ENCODE measurements at places on chromosomes 4 and X.

DNA sequence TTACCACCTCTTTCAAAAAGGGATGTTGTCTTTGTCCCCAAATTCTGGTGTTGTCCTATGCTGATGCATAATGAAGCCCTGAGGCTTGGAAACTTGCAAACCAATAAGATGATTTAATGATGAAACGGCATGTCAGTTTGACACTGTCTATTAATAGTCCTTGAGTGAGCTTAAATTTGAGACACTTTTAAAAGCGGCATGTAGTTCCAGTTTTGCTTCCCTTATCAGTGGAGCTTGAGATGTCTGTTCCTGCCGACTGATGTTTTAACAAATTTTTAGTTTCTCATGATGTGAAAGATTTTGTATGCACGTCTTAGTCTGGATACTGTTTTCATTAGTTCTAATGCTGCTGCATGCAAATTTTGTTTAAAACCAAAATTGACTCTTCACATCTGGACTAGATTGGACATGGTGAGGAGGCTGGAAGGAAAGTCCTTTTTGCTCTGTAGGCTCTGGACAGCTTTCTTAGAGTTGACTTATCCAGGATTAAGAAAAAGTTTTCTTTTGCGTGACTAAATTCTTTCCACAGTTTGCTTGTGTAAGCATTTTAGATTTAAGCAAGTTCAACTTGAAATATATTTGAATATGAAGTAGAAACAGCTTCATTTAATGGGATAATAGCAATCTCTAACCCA is 11.7 kb downstream of the C1GALT1C1 start:
- no peak for DNase-seq

DNA sequence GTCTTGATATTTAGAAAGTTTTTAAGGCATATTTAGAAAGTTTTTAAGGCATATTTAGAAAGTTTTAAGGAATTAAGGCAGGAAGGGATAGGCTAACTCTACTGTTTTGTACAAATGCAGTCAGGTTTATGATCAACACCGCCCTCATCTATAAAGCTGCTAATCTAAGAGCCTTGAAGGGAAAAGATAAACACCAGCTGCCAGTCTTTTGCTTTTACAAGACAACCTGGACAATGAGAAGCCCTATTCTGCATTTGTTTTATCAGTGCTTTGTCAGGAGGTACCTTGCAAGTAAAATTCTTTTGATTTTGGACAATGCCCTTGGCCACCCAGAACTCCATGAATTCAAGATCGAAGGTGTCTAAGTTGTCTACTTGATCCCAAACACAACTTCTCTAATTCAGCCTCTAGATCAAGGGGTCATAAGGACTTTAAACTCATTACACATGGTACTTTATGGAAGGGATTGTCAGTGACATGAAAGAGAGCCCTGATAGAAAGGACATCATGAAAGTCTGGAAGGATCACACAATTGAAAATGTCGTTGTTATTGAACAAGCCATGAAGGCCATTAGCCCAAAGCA is 39.8 kb downstream of the IL15 start:
- DNase-seq: no peak

GRCh38 chr4:133152330-133152821 is 3.3 kb downstream of the PCDH10 start:
- no peak for DNase-seq

- DNase-seq: no peak
These were observed 28.5 kb downstream of the SLC25A4 start for GRCh38 chr4:185171373-185172071.

- DNase-seq: no peak
These were observed 61.1 kb upstream of the MTM1 start for GRCh38 chrX:150507251-150507856.

GRCh38 chrX:133676344-133677122 is 261.2 kb upstream of the GPC4 start:
- DNase-seq: no peak

DNA sequence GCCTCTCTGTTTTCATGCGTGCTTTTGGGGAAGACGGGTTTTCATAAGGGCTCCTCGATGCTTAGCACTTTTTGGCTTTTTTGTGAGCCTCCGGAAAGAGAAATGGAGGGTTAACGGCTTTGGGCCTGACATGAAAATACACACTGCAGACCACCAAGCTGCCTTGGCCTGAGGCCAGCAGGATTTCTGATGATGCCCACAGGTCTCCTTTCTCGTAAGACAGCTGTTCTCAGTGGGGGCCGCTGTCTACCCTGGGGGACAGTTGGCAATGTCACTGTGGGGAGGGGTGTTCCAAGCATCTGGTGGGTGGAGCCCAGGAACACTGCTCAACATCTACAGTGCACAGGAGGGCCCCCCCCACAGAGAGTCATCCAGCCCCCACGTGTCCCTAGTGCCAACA is 29.4 kb upstream of the CLDN34 start:
- no peak for DNase-seq

DNA sequence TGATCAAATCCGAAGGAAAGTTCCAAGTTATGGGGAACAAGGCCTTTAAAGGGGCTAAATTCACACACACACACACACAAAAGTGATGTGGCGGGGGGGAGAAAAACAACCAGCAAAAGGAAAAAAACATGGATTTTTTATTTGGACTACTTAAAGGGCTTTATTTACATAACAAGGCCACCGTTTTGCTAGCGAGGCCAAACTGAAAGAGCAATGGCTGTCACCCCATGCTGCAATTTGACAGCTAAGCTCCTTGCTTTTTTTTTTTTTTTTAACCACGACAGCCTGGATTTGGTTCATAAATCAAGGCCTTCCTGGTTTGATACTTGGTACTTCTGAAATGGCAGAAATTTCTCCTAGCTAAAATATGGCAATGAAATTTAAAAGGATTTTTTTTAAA is 99.6 kb upstream of the PTCHD1 start:
- DNase-seq: no peak

- no peak for DNase-seq
These were observed 99.6 kb downstream of the CEP135 start for GRCh38 chr4:56048383-56048701.

DNA sequence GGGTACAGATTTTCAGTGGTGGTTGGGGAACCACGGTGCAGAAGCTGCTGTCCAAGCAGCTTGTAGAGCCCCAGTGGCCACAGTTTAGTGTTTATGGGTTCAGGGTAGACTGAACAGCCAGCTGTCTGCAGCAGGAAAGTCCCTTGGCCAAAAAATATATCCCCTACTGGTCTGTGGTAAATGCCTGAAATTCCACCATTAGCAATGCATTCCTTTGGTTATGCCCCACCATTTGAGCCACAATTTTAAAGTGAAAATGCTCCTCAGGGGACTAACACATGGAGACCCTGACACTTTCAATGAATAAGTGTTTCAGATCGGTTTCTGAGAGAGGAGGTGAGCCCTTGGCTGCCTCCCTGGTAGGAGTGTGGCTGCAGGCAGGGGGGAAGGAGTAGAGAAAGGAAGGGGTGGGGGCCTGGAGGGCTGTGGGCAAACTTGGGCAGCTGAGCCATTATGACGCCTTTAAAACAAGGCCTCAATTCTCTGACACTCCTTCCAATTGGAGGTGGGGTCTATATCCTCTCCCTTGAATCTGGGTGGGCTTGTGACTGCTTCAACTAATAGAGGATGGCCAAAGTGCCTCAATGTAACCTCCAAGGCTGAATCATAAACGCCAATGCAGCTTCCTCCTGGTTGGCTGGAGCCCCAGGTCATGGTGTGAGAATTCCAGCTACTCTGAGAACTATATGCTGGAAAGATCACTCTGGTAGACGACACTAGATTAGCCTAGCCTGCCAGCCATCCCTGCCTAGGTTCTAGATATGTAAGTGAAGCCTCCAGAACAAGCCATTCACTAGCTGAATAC is 75.8 kb upstream of the ATP6AP2 start:
- DNase-seq: no peak

DNA sequence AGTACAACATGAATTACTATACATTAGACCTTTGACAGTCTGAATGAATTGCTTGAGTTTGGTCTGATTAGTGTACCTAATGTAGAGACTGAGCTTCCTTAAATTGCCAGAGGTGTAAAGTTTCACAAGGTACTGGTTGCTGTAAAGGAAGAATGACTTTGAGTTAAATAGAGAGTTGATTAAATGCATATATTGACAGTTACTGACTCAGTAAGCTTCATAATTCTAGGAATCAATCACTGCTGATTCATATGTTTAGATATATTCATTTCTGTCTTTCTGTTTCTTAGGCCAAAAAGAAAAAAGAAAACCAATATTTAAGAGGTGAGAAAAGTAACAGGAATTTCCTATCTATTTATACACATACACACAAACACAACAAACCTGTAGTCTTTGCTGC is 16.2 kb upstream of the ART3 start:
- no peak for DNase-seq

GRCh38 chr4:24570574-24571236 is 13.6 kb downstream of the DHX15 start:
- DNase-seq: no peak

- DNase-seq: no peak
These were observed 3.6 kb downstream of the DRP2 start for GRCh38 chrX:101223226-101223625.

DNA sequence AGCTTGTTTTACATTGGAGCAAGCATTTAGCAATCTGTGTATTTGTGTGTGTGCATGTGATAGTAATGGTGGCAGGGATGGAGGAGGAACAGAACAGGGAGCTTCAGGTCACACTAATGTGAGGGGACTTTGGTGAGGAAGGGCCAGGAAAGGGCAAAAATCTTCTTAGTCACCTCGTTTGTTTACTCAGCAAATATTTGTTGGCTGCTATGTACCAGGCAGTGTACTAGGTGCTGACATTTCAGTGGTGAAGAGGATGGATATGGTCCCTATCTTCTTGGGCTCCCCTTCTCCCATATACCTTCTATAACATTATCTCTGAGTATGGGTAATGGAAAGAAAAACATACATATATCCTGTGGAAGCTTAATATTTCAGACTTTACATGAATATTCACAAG is 48.5 kb upstream of the HDAC8 start:
- no peak for DNase-seq

DNA sequence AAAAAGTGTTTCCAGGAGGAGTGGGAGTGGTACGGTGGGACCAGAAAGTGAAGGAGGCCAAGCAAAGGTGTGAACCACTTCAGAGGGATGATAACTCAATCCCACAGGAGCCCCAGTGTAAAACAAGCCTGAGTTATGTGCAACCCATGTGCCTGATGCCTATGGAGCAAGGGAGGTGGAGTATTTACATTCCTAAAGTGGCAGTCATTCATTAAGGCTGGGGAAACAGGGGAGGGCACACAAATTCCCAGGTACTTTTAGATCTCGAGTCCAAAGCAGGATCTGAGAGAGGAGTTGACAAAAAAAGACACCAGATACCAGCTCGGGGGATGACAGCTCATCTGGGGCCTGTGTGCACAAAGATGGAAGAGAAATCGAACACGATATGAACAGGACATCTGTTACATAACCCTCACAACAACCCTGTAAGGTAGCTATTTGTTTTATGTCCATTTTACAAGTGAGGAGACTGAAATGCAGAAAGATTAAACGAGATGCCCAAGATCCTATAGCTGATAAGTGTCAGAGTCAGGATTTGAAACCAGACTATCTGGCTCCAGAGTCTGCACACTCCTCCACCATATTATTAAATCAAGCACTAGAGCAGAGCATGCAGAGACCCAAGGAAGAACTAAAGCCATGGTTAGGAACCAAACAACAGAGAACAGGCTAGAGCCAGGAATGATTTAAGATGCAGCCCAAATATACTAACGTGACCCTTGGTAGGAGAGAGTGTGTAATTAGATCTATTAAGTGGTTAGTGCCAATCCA is 91.9 kb upstream of the MAPK10 start:
- DNase-seq: no peak

DNA sequence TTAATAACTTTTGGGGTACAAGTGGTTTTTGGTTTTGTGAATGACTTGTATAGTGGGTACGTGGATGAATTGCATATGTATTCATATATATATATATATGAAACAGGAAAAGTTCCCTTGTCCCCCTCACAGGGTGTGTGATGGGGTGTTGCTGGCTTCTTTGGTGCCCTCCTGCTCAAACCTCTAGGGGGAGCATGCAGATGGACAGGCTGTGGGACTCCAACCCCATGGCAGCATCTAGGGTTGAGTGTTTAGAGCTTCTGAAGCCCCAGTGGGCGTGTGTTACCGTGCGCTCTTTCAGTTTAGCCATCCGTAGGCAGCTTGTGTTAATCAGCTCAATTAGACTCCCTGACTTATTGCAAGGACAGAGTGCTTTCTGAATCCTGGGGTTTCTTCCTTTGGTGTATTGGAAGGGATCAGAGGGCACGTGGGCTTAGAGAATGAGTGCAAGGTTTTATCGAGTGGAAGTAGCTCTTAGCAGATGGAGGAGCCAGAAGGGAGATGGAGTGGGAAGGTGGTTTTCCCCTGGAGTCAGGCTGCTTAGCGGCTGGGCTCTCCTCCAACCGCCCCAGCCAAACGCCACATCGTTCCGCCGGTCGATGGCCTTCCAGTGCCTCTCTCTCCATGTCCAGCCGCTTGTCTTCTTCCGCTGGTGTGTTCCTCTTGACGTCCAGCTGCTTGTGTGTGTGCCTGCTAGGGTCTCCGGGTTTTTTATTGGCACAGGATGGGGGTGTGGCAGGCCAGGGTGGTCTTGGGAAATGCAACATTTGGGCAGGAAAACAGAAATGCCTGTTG is 674.4 kb upstream of the LCORL start:
- no peak for DNase-seq

- DNase-seq: no peak
These were observed 8.1 kb downstream of the MBNL3 start for GRCh38 chrX:132480581-132481203.

GRCh38 chr4:107442538-107443111 is 277.4 kb downstream of the PAPSS1 start:
- DNase-seq: no peak

DNA sequence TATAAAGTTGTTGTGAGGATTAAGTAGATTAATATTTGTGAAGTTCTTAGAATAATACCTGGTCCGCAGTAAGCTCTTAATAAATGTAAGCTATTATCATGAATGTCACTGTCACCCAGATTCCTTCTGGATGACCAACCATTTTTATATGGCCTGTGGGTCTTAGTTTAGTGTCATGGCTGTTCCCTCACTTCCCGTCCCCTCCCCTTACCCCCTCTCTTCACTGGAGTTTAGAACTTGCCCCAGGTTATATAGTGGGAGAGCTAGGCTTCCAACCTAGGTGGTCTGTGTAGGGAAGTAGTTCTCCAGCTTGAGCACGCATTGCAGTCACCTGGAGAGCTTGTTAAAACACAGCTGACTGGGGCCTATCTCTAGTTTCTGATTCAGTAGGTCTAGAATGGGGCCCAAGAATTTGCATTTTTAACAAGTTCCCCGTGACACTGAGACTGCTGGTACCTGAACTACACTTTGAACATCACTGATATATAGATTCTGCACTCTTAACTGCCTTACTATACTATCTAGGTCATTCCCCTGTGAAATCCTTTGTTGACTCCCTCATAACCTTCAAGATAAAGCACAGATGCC is 66.9 kb upstream of the PLAC1 start:
- no peak for DNase-seq

DNA sequence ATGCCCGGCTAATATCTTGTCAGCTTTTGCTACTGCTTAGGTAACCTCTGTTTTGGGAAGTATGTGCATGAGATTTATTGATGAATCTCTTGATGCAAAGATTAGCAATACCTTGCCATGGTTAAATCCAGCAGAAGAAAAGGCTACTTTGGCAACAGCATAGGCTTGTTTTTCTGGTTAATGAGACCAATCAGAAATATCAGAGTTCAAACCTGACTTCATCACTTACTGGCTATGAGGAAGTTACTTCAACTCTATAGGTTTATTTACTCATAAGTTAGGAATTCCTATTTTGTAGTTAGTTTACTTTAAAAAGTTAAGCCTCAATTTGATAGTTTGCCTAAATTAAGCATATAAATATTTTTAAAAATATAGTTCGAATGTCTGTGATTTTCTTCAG is 93.1 kb downstream of the PDLIM5 start:
- no peak for DNase-seq
